ENCODE measurements at places on chromosomes 7 and 10. TPM values are rescaled to one million over a fixed set of nuclear protein-coding genes. Genes with fewer than 3 reads are reported as not detected.

CTAGE4 gene
- not detected for total RNA-seq

PAX4 gene
- not detected for total RNA-seq

AS3MT gene
- 1.1 TPM for total RNA-seq

MYL7 gene
- total RNA-seq, result not detected

ITIH2 gene
- not detected for total RNA-seq

CYP2C19 gene
- not detected for total RNA-seq

FBXL15 gene
- total RNA-seq, result 7.6 TPM

ZNF467 gene
- 2.7 TPM for total RNA-seq

SMKR1 gene
- 0.38 TPM for total RNA-seq
